ENCODE measurements at places on chromosomes 1 and 21.

GRCh38 chr1:61504852-61505390 is 220.0 kb downstream of the TM2D1 start:
- no peak for DNase-seq

GRCh38 chr1:209869291-209870149 is 41.7 kb downstream of the UTP25 start:
- DNase-seq = no peak

- DNase-seq = no peak
These were observed 21.4 kb upstream of the SLC9A1 start for GRCh38 chr1:27176323-27176722.

DNA sequence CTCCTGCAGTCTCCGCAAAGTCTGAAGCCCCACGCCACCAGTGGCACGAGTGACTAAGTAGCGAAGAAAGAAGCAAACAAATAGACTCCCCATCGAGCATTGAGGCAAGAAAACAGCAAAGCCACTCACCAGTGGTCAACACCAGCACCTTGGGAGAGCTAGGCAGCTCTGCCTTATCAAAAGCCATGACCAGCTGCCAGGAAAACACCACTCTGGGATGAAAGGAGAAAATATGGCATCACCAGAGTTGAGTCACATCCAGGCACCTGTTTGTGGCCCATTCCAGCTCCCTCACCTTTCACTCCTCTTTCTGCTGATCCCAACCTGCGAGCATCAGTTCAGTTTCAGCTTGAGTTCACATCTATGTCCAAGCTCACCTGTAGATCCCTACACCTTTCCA is 17.2 kb downstream of the PDZK1 start:
- no peak for DNase-seq

- DNase-seq = no peak
These were observed 17.9 kb upstream of the OR2B11 start for GRCh38 chr1:247475793-247476192.

DNA sequence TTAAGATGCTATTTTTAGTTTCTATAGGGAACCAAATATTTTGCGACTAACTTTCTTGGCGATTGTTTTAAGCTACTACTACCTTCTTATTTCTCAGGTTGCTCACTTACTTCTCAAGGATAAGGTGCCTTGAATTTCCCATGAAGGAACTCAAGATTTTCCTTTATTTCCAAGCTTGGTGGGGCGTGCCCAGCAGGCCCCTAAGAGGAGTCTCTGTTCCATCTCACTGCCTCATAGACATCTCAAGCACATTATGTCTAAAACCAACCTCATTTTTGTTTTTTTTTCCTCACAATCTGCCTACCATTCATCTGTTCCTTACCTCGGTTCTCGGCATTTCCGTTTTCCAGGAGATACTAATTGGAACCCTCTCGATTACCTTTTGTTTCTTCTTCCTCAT is 421.9 kb downstream of the DISC1 start:
- no peak for DNase-seq

DNA sequence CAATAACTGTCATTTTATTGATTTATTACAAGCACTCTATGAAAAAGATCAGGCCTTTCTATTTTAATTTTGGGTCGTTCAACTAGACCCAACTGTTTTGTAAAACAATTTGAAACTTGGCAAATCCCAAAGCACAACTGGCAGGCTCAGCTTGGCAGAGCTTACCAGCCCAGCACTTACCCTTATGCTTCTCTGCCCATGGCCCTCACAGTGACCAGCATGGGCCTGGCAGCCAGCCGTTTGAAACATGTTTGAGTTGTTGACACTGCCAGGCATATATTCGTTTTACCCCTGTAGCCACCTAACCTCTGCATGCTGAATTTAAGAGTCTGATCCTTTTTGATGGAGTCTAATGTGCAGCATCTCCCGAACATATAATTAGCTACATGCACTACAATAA is 796.7 kb upstream of the ADGRL2 start:
- no peak for DNase-seq

- DNase-seq = no peak
These were observed 17.1 kb downstream of the OLIG2 start for GRCh38 chr21:33042812-33043211.

DNA sequence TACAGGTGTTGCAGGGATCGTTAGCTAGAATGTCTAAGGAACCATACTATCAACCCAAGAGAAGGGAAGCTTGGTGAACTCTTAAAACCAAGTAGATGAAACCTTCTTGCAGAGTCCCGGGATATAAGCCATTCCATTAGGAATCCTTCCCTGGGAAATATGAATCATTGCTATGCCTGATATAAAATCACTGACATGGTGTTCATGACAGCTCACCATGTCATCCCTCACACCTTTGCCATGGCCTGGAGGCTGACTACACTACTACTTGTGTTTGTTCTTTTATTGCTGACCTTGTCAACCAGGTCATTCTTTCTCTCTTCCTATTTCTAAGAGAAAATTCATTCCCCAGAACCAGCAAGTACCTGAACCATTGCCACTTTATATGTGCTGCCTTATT is 12.1 kb downstream of the ST6GALNAC3 start:
- DNase-seq = no peak

DNA sequence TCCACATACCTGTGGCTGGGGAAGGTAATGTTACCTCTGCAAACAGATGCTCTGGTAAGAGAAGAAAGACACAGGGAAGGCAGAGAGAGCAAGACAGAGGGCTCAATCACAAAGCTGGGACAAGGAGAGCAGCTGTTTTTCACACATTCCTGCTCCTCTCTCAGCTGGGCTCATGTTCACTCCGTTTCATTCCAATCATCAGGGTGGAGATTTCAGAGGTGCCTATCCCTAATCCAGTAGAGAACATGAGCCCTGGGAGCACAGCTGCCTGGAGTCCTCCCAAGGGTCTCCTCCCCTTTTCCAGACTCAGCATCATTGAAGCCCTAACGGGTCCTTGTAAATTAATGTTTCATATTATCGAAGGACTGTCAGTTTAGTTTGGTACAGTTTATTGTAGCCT is 19.4 kb downstream of the GADD45A start:
- no peak for DNase-seq

- DNase-seq = no peak
These were observed 13.3 kb upstream of the CD101 start for GRCh38 chr1:116988248-116988647.

GRCh38 chr1:230943048-230943593 is 35.5 kb downstream of the TTC13 start:
- DNase-seq = no peak

GRCh38 chr1:205523891-205524793 is 19.7 kb downstream of the CDK18 start:
- DNase-seq = peak; percentile 57

DNA sequence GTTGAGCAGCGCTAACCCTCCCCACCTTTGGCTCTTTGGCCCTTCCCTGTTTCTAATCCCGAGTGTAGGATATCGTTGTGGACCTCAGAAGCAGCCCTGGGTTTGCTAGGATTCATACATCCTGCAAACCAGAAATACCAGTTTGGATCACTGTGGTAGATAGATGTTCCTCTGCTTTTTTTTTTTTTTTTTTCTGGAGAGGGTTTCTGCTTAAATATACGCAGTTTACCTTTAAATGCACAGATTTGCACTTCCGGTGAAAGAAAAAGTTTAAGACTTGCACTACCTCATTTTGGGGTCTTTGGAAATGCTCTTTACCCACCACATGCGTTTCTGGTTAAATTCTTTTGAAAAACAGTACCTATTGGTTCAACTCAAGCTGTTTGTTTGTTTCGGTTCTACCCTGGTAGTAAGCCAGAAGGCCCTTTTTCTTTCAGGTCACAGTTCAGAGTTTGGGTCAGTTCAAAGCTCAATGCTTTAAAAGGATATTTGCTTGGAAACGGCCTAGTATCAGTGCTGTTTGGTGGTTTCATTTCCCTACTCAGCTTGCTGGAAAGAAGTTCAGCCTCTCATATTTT is 908 bp downstream of the DDI2 start:
- DNase-seq = no peak

- no peak for DNase-seq
These were observed 27.3 kb upstream of the BCAR3 start for GRCh38 chr1:93708734-93709481.

GRCh38 chr1:230595181-230595580 is 47.1 kb upstream of the COG2 start:
- DNase-seq = no peak

DNA sequence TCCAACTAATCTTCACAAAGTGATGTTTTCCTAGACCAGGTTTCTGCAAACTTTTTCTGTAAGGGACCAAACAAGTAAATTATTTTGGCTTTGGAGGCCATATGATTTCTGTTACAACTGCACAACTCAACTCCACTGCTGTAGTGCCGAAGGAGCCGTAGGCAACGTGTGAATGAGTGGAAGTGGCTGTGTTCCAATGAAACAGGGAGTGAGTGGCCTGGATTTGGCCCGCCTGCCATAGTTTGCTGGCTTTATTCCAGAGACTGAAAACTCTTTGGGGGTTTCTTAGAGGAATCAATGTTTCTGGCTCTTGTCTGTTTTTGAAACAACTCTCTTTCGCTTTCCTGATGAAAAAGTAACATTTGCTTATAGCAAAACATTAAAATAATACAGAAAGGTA is 12.6 kb upstream of the ACTL8 start:
- DNase-seq = no peak

DNA sequence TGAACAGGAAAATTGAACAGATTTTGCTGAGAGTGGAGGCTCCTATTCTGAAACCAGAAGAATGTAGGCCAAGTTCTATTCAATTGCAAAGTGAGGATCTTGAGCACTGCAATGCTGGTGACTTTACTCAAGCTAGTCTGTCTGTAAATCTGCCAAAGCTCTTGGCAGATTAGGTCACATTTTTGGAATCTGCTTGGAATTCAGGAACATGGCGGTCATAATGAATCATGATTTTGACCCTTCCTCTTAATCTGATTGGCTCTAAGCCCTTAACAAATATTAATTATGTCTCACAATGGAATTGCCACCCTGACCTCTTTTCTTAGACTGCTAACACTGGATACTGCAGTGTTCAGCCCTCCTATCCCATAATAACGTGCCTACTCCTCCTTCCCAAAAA is 7.2 kb upstream of the GNG12 start:
- no peak for DNase-seq

DNA sequence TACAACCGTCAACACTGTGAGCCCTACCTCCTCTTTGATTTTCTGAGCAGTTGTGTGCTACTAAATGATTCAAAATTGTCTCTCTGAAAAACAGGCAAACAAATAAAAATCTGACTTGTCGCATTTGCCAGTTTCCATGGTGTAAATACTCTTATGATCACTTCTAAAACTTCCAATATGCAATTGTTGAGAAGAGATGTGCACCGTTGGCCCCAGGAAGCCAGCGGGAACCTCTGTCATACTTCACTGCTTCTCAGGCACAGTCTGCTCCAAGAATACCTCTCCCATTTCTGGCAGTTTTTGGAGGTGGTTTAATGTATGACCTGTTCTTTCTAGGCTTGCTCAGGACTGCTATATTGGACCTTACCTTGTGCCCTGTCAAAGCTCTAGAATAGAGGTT is 196.0 kb upstream of the NCAM2 start:
- no peak for DNase-seq

GRCh38 chr1:244813327-244813726 is 22.1 kb upstream of the COX20 start:
- no peak for DNase-seq

DNA sequence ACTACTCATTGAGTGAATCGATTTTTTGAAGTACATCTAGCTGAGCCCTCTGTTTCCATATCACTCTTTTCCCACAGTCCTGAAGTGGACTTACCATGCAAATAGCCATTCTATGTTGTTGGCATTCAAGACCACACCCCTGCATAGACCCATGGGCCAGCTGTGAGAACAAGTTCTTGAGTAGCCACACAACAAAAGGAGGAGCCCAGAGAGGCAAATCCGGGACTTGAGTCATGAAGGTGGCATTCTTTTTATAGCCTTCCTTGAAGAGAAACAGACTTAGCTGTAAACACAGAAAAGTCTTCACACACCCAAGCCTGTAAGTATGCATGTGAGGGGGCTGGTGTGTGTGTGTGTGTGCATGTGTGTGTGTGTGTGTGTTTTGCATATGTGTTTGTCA is 13.8 kb upstream of the SPRR5 start:
- no peak for DNase-seq

DNA sequence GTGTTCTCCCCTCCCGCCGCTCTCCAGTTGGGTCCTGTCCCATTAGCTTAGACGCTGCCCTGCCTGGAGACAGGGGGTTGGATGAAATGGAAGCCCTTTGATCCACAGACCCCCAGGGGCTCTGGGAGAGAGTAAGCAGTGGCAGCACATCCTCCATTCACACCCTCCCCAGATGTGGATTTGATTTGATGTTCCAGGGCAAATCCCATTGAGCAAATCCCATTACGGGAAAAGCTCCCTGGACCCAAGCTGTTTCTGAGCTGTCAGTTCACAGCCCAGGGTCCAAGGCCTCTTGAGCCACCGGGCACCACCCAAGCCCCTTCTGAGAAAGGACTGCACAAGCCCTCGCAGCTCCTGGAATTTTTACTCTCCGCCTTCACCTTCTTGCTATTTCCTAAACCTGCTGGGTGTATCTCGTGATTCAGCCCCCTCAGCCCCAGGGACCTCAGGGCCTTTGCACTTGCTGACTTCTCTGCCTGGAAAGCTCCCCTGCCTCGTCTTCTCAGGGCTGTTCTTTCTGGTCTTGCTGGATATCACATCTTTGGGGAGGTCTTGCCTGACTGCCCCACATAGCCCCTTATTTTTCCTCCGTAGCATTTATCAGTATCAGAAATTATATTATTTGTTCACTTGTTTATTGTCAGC is 101.1 kb downstream of the PAX7 start:
- DNase-seq = no peak

- no peak for DNase-seq
These were observed 57.9 kb downstream of the ACBD6 start for GRCh38 chr1:180444522-180444921.

- no peak for DNase-seq
These were observed at the start of gene CDA for GRCh38 chr1:20588634-20589225. Gene CDA, plus strand, starts transcription at chr1:20589097. Its CDS starts 33 bp downstream, at chr1:20589130.

DNA sequence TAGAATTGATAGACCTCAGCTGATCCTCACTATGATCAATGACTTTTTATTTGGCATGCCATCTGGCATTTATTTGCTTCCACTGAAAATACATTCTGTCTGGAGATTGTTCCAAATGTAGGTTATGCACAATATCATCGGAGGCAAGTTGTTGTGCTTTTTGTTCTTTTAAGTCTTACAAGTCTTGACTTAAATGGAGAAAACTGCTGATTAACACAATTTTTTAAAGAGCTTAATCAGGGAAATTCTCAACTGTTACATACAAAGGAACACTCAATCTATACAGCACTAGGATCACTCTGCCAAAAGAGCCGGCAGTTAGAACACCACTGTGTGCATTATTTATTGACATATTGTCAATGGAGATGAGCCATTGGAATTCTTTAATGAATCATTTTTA is 19.2 kb downstream of the CYYR1 start:
- no peak for DNase-seq

- DNase-seq = no peak
These were observed 10.1 kb downstream of the GPATCH2 start for GRCh38 chr1:217620814-217621213.

DNA sequence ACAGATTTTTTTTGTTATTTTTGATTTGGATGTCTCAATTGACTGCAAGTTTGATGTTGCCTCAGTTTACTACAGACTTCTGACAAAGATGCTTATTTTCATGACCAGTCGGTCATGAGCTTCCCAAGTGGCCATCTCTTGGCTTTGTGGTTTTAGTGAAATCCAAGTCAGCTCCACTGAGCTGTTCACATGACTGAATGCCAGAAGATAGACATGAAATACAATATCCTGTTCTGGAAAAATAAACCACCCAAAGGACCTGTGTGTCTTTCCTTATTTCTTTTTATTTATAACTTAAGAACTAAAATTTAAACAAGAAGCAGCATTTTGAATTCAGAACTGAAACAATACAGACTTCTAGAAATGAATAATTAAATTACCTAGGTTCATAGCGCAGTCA is 89.3 kb downstream of the HMCN1 start:
- DNase-seq = no peak
